ENCODE measurements at places on chromosomes 2 and 18.

DNA sequence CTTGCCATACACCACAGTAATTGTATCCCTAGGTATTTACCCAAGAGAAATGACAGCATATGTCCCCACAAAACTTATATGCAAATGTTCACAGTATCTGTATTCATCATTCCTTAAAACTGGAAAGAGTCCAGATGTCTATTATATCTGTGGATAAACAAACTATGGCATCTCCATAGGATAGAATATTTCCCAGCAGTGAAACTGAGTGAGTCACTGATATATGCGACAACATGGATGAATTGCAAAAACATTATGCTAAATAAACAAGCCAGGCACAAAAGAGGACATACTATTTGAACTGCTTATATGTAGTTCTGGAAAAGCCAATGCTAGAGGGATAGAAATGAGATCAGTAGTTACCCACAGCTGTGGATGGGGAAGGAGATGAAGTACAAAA is 359.4 kb upstream of the DSEL start:
- no peak for DNase-seq

GRCh38 chr2:170455617-170456426 is 259.3 kb upstream of the SP5 start:
- DNase-seq = no peak

- DNase-seq = no peak
Observed at GRCh38 chr18:49619801-49620200, 57.9 kb downstream of the LIPG start.

DNA sequence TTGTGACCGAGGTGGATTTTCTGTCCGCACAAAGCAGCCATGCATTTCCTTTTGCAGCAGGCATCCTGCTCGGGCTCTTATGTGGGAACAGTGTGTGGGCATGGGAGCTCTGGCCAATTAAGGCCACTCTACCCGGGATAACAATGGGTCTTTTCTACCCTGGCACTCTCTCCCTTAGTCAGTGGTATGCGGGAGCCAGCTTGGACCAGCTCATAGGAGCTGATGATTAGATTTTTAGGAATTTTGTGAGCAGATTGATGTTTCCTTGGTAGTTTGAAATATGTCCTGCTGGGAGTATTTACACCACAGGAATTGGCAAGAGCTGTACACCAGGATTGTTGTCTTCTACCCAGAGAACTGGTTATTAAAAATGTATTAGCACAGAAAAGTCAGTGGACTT is 89.3 kb downstream of the SPP2 start:
- no peak for DNase-seq

DNA sequence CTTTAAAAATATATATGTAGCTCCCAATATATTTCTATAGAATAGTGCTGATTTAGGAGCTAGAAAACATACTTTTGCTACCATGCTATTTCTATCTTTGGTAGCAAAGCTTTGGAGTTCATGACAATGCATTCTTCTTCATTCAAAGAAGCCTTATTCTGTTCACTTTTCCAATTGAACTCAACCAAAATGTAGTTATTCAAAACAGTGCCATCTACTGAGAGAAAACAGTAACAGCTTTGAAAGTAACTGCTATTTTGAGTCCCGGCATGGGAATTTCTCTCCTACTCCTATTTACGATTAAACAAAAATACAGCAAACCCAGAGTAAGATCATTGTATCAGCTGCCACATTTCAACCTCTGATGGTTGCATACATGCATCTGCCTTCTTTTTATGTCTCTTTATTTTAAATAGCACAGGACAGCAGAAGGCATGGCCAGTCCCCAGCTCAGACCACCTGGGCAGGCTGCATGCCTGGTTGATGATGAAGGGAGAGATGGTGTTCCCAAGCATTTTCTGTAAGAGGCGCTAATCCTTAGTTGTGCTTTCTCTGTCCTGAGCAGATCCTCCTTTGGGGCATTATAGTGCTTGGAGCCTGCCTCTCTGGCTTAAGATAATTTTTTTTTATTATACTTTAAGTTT is 69.7 kb upstream of the SULT1C3 start:
- no peak for DNase-seq

GRCh38 chr2:237181844-237182243 is 96.2 kb downstream of the COPS8 start:
- no peak for DNase-seq

DNA sequence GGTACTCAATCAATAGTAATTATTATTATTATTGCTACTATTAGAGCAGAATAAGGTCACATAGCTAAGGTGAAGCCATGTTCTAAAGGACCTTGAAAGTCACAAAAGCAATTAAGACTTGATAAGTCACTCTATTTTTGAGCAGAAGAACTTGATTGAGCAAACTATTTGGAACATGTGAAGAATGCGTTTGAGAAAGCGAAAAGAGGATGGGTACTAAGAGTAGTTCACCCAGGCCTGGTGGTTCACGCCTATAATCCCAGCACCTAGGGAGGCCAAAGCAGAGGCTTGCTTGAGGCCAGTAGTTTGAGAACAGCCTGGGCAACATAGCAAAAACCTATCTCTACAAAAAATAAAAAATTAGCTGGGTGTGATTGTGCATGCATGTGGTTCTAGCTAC is 7.2 kb upstream of the RTN4 start:
- DNase-seq = no peak

DNA sequence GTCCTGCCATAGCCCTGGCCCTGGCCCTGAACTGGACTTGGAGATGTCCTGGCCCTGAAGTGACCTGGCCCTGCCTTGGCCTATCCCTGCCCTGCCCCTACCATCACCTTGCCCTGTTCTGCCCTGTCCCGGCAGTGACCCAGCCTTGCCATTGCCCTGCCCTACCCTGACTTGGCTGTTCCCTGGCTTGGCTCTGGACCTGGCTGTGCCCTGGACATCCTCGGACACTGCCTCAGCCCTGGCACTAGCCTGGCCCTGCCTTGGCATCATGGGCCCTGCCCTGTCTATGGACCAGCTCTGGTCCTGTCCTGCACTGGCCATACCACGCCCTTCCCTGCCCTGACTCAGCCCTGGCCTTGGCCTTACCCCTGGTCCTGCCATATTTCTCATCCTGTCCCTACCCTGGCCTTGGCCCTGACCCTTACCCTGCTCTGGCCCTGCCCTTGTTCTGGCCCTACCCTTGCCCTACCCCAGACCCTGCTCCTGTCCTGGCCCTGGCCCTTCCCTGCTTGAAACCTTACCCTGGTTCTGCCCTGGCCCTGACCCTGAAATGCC is 6.1 kb upstream of the ANKRD62 start:
- no peak for DNase-seq

Measured in stimulated activated CD8-positive, alpha-beta memory T cell treated with anti-CD3 and anti-CD28 coated beads, Interleukin-7, amount 100 ng/mL, for 48 hours (primary cell).